ENCODE measurements at places on chromosomes 4 and X.

- no peak for DNase-seq
Observed at GRCh38 chr4:137378393-137378792, 153.9 kb downstream of the PCDH18 start.

- no peak for DNase-seq
Observed at GRCh38 chrX:9557091-9557490, 92.2 kb downstream of the TBL1X start.

GRCh38 chrX:19097553-19098283 lies 24.6 kb downstream of the ADGRG2 start:
- no peak for DNase-seq

- DNase-seq, result no peak
Observed at GRCh38 chr4:2672700-2673099, 83.4 kb downstream of the TNIP2 start.
